ENCODE measurements at places on chromosomes 11 and 22. TPM values are rescaled to one million over a fixed set of nuclear protein-coding genes. Genes with fewer than 3 reads are reported as not detected.

GRCh38 chr11:112828421-112828820 is 132.8 kb upstream of the NCAM1 start:
- DNase-seq: no peak

DNA sequence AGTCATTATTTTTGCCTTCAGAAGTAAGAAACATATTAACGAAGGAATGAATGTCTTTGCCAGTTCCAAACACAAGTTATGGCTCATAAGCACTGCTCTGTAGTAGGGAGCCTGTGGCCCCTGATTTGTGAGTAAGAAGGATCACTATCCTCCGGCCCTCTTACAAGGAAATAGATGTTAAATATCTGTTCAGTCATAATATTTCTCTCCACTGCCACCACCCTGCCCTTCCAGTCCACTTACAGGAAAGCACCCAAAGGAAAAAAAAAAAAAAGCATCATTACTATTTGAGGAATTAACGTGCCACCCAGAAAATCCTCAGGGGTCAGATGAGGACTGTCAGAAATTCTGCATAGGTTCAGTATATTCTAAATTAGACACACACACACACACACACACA is 123.4 kb downstream of the ETS1 start:
- DNase-seq: no peak

DNA sequence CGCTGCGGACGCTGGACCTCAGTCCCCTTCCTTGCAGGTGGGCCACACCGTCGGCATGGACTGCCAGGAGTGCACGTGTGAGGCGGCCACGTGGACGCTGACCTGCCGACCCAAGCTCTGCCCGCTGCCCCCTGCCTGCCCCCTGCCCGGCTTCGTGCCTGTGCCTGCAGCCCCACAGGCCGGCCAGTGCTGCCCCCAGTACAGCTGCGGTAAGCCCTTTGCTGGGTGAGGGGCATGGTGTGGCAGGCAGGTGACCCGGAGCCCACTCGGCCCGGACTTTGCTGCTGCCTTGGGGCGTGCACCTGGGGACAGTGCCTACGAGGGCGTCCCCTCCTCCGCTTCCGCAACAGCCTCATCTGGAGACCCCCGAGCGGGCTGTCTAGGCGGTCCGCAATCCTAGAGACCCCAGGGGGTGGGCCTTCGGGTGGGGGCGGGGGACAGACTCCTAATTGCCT is 25.4 kb upstream of the MUC5B start:
- DNase-seq: no peak

- no peak for DNase-seq
Observed at GRCh38 chr22:18024956-18025720, 777 bp upstream of the MICAL3 start.

GRCh38 chr11:66974724-66975404 is at the start of gene C11orf86:
TSS of gene C11orf86 (plus strand) at chr11:66975304. CDS start at chr11:66975363, 59 bp downstream.
- no peak for DNase-seq

- no peak for DNase-seq
Observed at GRCh38 chr11:4881860-4882500, at the start of gene OR51T1. TSS of gene OR51T1 (plus strand) at chr11:4881900. CDS start at chr11:4881900, 0 bp downstream.

DNA sequence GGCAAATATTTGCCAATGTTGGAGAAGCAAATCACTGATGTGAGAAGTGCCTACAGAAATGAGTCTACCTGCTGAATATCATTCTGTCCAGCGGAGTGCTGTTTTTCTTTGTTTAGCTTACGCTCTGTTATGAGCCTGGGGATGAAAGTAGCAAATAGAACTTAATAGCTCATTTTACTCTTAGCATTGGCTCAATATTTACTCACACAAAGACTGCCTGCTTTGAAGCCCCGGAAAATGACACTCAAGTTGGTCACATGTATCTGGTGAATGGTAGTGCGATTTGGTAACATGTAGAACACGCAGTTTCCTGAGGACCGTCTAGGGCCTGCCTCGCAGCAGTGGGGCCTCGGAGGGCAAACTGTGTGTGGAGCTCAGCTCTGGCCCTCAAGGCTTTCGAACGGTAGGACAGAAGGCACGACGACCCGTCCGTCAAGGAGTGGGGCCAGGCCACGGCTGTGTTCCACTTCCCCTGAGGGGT is 38.9 kb downstream of the TBC1D22A start:
- DNase-seq: no peak

DNA sequence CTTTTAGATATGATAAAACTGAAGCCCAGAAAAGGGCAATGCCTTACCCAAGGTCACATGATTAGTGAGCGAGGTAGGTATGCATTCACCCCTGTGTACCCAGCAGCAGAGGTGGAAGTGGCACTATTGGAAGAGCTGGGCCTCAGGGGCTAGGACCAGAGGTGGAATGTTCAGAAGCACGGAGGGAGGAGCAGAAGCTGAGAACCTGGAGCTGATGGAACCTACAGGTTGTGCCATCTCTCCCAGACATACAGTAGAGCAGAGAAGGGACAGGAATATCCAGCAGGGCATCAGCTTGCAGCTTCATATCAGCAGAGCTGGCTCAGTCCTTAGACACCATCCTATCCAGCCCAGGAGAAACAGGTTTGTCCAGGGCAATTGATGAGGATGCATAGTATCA is 14.6 kb upstream of the FCHSD2 start:
- DNase-seq: no peak

DNA sequence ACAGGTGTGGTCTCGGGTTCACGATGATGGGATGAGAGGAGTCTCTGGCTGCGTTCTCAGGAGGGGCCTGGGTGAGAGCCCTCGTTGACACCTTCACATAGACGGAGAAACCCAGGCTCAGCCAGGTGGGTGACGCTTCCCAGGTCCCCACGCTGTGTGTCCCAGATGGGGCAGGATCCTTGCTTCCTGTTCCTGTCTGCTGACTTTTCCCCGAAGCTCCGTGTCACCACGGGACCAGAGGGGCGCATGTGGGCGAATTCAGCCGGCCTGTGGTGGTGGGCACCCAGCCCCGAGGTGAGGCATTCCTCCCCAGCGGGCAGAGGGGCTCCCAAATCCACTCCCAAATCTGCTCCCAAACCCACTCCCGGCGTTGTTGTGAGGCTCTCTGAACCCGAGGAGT is 732.8 kb downstream of the BRD1 start:
- no peak for DNase-seq

DNA sequence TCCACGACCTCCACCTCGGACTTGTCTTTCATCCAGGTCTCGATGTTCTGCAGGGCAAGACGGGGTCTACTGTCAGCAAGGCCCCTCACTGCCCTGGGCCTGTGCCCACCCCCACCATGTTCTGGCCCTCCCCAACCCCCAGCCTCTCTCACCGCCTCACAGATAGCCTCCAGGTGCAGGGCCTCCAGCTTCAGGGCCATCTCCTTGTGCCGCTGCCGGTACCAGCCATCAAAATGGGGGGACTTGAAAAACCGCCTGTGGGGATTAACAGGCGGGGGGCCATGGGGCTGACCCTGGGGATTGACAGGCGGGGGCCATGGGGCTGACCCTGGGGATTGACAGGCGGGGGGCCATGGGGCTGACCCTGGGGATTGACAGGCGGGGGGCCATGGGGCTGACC is 4.9 kb upstream of the PLXNB2 start:
- no peak for DNase-seq

C11orf16 gene
- polyA plus RNA-seq: 6.9 TPM

SLC6A5 gene
- not detected for polyA plus RNA-seq

BLID gene
- not detected for polyA plus RNA-seq

Measured in right lung (tissue), 10 donors.